ENCODE measurements at places on chromosomes 4 and X.

GRCh38 chrX:48714573-48714972 is 18.0 kb downstream of the SUV39H1 start:
- no peak for DNase-seq

GRCh38 chr4:20264688-20265087 is 13.0 kb downstream of the SLIT2 start:
- DNase-seq: no peak

GRCh38 chr4:47837094-47837907 is 566 bp downstream of the CORIN start:
- peak; percentile 57 for DNase-seq

DNA sequence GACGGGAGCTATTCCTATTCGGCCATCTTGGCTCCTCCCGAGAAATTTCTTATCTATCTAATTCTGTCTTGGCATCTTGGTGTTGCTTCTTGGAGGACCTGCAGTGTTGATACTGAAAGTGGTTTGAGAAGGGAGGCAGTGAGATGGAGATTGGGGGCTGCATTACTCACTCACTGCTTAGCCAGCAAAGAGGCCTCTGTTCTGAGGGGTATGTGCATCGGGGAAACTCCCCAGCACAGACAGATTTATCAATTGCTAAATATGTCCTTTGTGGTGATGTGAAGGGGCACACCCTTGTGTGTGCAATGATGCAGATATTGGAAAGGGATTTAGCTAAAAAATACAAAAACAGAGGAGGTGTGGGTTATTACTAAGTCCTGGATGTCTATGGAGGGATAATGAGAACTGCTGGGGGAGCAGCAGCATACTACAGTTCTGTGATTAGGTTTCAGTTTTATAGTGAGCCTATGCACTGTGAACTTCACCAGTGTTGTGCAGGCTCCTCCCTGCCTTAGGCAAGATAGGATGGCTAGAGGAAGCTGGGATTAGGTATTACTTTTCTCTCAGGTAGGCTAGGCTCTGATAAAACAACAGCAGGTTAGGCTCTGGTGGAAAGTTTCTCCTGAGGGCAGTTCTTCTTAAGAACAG is 279.0 kb downstream of the HS3ST1 start:
- no peak for DNase-seq

GRCh38 chr4:1550122-1551070 is 133.7 kb downstream of the FAM53A start:
- DNase-seq: no peak
